ENCODE measurements at places on chromosomes 1 and 21.

DNA sequence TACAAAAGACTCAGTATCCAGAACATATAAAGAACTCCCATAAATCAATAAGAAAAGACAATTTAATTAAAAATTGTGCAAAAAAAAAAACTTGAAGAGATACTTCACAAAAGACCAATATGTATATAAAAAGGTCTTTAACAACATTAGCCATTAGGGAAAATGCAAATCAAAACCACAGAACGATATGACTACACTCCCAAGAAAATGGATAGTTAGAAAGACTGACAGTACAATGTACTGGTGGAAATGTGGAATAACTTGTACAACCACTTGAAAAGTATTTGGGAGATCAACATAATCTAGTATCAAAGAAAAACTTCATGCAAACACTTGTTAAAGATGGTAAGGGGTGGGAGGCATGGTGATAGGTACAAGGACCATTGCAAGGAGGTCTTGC lies 3.9 kb upstream of the CLCA1 start:
- no peak for DNase-seq

DNA sequence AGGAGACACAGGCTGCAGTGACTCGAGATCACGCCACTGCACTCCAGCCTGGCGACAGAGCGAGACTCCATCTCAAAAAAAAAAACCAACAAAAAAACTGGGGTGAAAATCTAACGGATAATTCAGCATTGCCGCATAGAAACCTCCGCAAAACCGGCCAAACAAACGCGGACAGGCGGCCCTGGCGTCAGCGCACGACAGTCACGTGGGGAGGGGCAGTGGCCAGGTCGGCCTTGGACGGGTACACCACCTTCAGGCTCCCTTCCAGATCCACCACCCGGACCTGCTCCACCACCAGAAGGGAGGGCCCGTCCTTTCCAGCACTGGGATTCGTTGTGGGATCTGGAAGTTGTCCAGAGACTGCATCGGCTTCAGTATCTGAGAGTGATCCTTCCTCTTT lies 8.4 kb downstream of the SMIM1 start:
- no peak for DNase-seq

DNA sequence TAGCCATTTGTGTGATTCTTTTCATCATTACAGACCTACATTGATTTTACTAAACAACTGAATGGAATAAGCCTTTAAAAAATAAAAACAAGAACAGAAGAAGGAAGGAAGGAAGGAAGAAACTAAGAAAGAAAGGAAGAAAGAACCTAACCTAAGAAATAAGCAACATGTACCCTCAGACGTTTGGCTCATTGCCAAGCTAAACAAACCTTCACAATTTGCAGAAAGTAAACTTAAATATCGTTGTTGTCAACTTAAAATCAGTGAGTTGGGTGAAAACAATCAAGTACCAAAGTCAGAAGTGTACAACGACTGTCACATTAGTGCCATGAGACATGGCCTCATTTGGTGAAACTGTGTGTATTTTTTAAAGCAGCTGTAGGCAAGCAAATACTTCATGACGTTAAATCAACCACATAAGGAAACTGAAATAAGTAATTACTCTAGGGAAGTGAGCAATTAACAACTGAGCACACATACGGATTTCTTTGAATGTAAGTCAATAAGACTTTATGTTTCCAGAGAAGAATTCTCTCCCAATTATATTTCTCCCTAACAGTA lies 313.1 kb upstream of the TMPRSS15 start:
- DNase-seq = no peak

GRCh38 chr1:58857680-58858673 lies 74.1 kb upstream of the JUN start:
- DNase-seq = no peak

- DNase-seq = no peak
These were observed 7.4 kb upstream of the PIGR start for GRCh38 chr1:206953626-206954025.

- peak; percentile 9 for DNase-seq
These were observed 1.7 kb downstream of the H3-3A start for GRCh38 chr1:226063977-226064815.

DNA sequence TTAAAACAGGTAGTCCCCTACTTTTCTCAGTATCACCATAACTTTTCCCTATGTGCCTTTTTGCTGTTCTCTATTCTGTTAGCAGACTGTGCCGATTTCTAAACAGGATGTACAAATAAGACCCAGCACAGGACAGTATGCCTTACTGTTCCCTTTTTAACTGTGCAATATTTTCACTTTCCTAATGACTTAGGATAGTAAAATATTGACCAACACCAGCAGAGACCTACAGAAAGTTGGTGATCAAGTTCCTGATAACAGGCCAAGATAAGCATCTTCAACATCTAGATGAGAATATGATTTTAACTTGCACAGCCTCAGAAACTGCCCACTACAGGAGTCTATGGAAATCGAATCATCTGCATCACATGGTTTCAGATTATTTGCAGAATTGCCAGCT lies 42.0 kb downstream of the ADSS2 start:
- DNase-seq = no peak

GRCh38 chr1:204483791-204484190 lies 10.8 kb downstream of the PIK3C2B start:
- no peak for DNase-seq

GRCh38 chr1:236753516-236753915 lies 41.6 kb upstream of the MTR start:
- peak; percentile 43 for DNase-seq

DNA sequence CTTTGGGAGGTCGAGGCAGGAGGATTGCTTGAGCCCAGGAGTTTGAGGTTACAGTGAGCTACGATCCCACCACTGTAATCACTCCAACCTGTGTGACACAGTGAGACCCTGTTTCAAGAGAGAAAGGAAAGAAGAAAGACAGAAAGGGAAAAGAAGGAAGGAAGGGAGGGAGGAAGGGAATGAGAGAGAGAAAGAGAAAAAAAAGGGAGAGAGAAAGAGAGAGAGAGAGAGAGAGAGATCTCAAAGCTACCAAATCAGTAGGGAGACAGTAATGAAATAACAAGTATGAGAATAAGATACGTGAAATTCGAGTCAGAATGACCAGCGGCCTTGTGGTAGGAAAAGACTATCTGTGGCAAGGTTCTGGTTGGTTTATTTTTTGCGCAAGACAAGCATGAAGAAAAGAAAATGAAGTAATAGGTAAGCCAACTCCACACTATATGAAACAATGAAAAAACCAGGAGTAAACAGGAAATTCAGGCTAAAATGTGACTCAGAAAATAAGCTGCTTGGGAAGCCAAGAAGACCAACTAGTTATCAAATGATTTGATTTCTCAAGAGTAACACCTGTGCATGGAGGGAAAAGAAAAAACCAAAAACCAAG lies 8.9 kb downstream of the MTF1 start:
- no peak for DNase-seq

DNA sequence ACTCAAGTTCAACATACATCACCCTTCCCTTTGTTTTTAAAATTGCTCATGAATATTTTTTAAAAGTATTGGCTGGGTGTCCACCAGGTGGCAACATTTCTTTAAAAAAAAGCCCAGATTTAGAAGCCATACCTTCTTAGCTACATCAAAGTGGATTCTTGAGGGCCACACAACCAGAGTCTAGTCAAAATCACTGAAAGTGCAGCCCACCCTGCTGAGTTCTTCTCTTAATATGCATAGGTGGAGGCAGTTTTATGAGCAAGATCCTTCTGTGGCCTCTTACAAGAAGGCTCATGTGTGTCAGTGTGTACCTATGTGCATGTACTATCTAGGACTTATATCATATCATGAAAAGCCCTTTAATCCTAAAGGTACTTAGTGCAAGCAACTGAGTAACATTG lies 16.9 kb upstream of the GNG12 start:
- peak; percentile 33 for DNase-seq

DNA sequence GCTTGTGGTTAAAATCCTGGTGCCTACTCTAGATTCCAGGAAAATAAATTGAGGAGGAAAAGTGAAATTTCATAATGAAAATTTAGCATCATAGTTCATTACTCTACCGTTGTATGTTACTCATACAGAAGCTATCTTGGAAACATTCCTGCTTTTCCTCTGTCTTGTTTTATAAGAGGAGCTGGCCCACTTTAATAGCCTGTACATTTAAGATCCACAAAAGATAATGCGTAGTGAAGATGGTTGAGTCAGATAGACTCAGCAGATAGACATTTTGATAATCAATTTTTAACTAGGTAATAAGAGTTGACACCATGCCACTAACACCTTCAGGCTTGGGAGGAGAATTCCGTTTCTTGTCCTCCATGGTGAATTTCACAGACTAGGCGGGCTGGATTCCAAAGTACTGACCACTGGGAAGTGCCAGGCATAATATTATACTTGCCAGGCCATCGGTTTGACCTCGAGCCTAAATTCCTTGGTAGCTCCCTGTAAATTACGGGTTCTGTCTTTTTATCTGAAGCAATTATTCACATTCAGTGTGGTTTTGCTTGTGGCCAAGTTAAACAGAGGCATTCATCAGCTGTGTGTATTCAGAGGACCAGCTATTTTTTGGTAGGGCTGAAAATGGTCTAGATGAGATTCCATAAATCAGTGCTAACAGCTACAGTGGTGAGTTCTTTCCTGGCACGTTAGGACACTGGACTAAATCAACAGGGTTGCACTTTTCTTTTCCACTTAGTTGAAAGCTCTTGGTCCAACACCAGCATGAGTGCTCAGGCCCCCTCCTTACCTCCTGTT lies 111.9 kb upstream of the KAZN start:
- peak; percentile 26 for DNase-seq

DNA sequence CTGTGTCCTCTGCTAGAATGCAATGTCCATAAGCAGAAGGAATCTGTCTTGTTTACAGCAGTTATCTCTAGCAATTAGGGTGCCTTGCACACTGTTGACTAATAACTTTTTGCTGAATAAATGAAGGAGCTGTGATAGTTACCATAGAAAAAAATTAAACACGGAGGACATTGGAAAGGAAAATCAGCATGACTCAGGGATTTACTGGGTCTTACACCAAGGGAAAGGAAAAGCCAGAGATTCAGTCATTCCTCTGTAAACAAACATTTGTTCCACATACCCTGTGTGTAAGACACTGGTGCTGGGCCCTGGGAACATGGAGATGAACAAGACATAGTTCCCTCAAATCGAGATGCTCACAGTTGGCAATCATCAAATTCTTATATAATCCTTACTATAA lies 183.3 kb downstream of the PTGER3 start:
- peak; percentile 71 for DNase-seq

GRCh38 chr1:20107796-20108195 lies 11.5 kb downstream of the PLA2G2D start:
- DNase-seq = no peak

DNA sequence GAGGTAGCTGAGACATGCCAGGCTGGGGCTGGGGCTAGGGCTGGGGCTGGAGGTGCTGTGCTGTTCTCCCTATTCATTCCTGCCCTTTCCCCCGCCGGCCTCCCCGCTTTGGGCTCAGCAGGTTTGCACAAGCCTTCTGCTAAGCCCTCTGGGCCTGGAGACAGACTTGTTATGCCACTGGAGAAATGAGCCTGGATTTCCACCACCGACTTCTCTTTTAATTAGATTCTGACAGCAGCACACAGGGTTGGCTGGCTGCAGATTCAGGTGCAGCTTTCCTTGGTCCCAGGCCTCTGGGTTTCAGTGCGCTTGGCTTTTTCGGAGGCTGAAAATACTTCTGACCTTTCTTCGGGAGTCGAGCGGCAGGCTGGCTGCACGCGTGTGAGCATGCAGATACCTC lies 71.5 kb upstream of the ACTL8 start:
- no peak for DNase-seq

DNA sequence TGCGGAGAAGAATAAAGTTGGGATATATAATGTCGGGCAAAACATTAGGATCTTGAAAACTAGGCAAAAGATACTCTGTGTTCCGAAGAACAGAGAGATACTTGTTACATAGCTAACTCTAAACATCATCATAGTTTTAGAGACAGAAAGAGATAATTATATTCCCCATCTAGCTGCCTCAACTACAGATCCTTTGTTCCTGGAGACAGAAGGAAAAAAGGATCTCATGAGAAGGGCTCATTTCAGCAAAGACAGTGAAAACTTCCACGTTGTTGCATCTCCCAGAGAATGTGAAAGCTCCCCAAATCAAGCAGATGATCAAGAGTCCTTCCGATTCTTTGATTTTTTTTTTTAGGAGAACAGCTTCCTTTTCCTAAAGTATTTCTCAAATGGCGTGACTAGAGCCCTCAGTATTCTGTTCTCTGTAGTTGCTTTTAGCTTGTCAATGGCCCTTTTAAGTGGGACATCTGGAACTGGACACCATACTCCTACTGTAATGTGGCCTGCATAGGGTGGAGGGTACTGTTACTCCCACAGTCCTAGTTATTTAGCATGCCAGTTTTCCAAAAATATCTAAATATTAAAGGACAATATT lies 1048.2 kb downstream of the TTLL7 start:
- no peak for DNase-seq

- no peak for DNase-seq
These were observed 964.1 kb downstream of the TTLL7 start for GRCh38 chr1:83034851-83035250.

DNA sequence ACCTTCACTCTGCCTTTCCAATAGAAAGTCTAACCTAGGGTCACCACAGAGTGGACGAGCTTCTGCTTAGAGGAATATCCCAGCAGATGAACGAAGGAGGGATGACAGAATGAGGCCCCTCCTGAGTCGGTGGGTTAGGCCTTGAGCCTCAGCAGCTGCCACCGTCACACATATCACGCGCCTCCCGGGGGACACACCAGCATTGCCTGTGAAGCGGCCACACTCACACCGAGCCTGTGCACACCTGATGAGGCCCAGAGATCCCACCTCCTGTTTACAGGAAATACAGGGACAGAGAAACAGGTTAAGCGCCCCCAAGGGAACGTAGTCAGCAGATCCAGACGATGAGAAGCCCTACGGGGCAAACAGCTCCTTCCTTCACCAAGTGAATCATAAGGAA lies 25.1 kb upstream of the LRRC47 start:
- DNase-seq = no peak

DNA sequence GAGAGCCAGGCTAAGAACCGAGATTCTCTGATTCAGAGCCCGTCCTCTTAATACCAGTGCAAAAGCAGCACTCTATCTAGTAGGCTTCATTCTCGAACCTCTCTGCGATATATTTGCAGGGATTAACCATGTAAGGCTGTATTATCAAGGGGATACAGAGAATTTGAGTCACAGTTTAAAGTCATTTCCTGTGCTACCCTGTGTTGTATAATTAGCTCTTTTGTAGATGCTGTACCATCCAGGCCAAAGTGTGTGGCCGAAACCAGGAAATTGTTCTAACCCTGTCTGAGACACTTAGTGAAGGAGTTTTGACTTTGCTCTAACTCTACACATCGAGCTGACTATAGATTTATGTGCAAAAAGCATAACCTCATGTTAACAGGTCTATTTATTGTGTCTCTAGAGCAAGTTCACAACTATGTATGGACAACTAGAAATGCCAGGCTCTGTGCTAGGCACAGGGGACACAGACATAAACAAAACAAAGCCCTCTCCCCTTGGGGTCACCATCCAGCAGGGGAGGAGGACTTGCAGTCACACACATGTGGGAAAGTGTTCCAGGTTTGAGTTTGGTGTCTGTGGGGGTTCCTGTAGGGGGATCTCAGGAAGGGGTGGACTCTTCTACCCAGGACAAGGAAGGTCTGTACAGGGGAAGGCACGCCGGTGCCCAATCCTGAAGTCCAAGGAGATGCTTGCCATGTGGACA lies 182.2 kb downstream of the DHRS3 start:
- no peak for DNase-seq

- DNase-seq = no peak
These were observed 213.0 kb downstream of the COL24A1 start for GRCh38 chr1:85943526-85943925.

All from HFFc6 (cell line).